ENCODE measurements at places on chromosomes 16 and 17.

- DNase-seq: no peak
These were observed 123.5 kb downstream of the IRF8 start for GRCh38 chr16:86022381-86022960.

DNA sequence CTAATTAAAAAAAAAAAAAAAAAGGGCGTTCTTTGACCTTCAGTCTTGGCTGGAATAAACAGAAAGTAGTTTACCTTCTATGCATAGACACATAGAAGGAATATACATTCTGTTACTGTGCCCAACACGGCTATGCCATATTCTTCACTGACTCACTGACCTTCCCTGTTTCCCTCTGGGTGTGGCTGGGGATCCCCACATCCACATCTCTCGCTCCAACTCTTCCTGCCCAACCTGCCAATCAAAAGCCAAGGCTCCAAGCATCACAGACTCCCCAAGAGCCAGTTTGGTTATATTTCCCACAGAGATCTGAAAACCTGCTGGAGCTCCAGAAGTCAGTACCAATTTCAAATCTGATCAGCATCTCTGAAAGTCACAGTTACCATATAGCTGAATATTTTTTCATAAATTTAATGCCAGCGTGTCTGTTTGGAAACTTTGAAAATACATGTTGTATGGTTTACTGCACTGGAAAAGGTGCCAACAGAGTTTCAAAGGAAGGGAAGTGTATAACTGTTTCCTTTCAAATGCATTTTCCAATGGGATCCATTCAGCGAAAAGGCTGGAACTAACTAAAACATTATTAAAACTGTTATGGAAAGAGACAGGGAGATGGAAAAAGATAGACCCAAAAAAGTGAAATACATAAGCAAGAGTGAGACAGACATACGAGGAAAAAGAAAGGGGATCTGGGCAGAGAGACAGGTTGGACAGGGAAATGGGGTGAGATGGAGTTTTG, 91.8 kb downstream of the SMG6 start:
- no peak for DNase-seq

DNA sequence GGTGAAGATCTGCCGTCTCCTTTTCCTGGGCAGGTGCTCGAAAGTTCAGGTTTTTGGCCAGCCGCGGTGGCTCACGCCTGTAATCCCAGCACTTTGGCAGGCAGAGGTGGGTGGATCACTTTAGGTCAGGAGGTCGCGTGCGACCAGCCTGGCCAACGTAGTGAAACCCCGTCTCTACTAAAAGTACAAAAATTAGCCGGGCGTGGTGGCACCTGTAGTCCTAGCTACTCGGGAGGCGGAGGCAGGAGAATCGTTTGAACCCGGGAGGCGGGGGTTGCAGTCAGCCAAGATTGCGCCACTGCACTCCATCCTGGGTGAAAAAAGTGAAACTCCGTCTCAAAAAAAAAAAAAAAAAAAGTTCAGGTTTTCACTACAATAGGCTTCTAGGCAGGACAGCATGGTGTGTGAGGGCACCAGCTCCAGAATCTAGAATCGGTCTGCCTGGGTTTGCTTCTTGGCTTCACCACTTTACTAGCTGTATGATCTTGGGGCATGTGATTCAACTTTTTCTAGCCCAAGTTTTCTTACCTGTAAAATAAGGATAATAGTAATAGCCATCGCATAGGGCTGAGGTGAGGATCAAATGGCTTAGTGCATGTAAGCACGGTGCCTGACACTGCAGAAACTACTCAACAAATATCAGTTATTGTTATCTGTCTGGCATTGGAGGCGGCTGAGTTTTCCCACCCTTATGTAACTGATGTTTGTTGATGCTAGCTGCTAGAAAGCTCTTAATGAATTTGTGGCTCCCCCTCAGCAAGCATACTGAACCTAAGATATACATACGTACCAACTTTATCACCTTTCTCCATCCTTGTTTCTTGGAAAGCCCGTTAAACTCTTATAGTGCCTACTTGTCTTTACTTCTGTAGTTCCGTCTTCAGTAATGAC, 1.3 kb downstream of the PSMD12 start:
- DNase-seq: no peak

GRCh38 chr16:61465285-61465684, 571.0 kb downstream of the CDH8 start:
- no peak for DNase-seq

DNA sequence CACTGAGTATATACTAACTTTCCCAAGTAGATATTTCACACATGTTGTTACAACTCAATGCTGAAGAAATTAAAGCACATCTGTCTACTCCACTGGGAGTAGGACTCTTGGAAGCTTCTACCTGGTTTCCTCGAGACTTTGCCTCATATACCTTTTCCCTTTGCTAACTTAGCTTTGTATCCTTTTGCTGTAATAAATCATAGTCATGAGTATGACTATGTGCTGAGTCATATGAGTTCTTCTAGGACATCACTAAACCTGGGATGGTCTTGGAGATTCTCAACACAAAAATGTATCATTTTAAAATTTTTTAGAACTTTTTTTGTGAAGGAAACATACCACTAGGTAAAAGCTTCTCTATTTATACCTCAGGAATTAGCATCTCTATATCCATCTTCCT, 39.8 kb downstream of the ABCA5 start:
- no peak for DNase-seq

DNA sequence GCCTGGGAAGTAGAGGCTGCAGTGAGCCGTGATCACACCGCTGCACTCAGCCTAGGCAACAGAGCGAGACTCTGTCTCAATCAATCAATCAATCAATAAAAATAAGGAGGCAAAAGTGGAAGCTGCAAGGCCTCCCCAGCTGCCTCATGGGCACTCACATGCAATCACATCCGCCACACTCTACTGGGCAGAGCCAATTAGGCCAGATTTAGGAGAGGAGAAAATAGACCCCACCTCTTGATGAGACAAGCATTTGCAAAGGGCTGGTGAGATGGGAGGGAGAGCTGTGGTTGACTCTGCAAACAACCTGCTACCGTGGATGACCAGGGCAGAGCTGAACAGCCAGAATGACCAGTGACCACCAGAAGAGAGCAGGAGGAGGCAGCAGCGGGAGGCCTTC, 14.7 kb upstream of the GSG1L start:
- no peak for DNase-seq

GRCh38 chr17:44343510-44344209, 1.4 kb upstream of the GRN start:
- DNase-seq: no peak

DNA sequence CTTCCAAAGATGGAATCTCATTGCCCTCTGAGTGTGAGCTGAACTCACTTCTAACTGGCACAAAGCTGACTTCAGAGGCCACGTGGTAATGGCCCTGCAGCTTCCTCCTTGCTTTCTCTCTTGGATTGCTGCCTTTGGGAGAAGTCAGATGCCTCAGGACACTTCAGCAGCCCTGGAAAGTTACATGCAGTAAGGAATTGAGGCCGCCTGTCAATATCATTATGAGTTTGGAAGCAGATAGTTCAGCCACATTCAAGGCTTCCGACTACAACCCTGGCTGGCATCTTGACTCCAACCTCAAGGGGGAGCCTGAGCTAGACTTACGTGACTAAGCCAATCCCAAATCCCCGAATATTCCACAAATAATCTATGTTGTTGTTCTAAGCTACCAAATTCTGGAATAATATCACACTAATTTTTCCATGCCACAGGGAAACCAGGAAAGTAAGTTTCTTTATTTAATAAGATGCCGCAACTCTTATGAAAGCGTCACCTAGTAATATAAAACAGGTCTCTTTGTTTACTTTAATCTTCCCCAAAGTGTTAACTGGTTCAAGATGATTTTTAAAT, 13.6 kb downstream of the CEP20 start:
- no peak for DNase-seq
